Stimulated activated CD4-positive, alpha-beta T cell treated with anti-CD3 and anti-CD28 coated beads, Interleukin-1b, Interleukin-23, amount 100 ng/mL, for 1 hour (primary cell): ENCODE measurements at places on chromosomes 7 and 10.

DNA sequence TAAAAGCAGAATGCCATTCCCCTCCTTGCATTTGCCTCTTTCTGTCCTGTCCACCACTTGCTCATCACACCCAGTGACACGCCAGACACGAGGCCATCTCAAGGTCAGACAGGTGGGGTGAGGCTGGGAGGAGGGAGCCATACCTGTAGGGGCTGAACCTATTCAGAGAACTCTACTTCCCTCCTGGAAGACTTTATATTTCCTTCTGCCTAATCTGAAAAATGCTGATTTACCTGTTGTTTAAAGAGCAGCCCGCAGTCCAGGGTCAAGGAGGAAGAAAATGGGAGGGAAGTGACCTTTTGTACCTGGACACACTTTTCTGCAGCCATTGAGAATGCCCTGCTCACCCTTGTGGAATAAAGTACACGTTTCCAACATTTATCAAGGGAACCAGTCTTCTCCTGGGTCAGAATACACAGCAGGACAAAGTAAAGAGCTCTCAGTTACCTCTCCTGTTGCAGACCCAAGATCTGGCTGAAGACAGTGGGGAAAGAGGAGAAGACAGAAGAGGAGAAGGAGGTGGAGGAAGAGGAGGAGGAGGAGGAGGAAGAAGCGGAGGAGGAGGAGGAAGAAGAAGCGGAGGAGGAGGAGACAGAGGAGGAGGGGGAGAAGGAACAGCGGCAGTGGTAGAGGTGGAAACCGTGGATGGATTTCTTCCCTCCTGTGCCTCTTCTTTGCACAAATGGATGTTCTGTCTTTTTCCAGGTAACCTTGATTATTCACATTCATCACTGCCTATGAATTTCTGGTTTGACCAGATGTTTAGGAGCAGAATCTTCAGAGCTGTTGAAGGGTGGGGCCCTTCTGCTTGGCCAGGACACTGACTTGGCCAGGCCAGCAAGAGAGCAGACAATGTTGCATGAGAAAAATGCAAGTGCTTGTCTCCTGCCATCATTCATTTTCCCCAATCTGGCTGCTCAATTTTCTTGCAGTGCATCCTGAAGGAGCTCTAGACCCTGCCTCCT is 1.2 kb upstream of the BLNK start:
- DNase-seq = no peak

- no peak for DNase-seq
Observed at GRCh38 chr10:19970717-19971116, 154.5 kb downstream of the PLXDC2 start.

GRCh38 chr7:28964056-28964455 is 5.9 kb upstream of the TRIL start:
- no peak for DNase-seq

- DNase-seq = no peak
Observed at GRCh38 chr10:44811072-44811471, 100.1 kb upstream of the TMEM72 start.

GRCh38 chr7:93883078-93883916 is 7.3 kb downstream of the TFPI2 start:
- no peak for DNase-seq
